Hematopoietic multipotent progenitor cell treated with erythropoietin and hydrocortisone succinate and interleukin-3 and kit ligand, for 8 days (in vitro differentiated cells): ENCODE measurements at places on chromosomes 11 and 22.

DNA sequence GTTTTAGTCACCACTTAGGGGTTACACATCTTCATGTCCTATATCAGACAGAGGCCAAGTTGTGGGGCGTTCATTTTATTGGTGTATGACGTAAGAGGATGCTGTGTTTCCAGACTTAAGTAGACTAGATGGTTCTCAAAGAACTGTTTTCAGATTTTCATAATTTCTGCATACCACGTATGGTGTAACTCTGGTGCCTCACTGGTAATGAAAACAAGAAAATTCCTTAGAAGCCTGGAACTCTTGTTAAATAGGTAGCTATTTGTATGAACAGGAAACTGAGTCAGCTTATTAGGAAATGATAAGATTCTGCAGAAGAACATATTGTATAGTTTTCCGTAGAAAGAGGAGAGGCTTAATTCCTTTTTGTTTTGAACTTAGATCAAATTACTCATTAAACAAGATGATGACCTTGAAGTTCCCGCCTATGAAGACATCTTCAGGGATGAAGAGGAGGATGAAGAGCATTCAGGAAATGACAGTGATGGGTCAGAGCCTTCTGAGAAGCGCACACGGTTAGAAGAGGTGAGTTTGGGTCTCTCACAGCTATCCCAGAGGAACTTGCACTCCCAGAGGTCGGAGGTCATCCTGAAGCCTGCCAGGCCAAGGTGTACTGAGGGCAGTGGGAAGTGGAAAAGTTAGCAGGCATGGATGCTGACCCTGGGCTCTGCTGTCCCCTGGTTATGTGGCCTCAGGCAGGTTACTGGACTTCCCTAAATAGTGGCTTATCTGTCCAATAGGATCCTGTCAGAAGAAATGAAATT lies 3.9 kb downstream of the CDC45 start:
- DNase-seq = no peak

GRCh38 chr22:28239941-28240340 lies 320.9 kb upstream of the PITPNB start:
- DNase-seq = no peak

DNA sequence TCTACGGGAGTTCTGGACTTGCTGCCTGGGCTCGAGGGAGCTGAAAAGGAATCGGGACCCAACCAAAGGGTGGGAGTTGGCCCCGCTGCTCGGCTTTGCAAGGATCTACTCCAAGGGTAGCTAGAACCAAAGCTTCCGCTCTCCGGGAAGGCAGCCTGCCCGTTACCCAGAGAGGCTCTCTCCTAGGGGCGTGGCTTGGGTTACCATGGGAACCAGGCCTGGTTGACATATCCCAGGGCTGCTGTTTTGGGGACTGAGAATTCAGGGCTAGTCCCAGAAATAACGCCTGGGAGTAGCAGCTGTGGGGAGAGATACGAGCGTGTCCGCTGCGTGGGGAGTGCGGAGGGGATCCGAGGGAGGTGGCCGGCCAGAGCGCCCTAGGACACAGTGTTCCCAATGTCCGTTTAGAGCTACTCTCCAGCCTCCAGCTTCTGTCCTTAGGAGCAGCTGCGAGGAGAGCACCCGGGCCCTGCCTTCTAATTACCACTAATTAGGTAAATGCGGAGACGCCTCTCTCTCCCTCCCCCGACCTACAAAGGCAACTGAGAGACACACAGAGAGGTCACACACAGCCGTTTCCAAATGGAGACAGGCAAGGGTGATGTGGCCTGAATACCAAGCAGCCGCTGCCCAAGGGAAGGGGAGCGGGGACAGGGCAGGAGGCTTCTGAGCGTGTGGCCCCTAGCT lies 141.6 kb upstream of the CADM1 start:
- DNase-seq = no peak

DNA sequence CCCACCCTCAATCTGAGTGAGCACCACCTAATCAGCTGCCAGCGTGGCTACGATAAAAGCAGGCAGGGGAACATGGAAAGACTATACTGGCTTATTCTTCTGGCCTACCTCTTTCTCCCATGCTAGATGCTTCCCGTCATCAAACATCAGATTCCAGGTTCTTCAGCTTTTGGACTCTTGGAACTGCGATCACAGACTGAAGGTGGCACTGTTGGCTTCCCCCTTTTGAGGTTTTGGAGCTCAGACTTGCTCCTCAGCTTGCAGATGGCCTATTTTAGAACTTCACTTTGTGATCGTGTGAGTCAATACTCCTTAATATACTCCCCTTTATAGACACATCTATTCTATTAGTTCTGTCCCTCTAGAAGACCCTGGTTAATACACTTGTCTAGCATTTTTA lies 543.7 kb upstream of the RAG2 start:
- DNase-seq = no peak

GRCh38 chr22:22712092-22712658 lies 67.8 kb downstream of the GGTLC2 start:
- peak; percentile 57 for DNase-seq

DNA sequence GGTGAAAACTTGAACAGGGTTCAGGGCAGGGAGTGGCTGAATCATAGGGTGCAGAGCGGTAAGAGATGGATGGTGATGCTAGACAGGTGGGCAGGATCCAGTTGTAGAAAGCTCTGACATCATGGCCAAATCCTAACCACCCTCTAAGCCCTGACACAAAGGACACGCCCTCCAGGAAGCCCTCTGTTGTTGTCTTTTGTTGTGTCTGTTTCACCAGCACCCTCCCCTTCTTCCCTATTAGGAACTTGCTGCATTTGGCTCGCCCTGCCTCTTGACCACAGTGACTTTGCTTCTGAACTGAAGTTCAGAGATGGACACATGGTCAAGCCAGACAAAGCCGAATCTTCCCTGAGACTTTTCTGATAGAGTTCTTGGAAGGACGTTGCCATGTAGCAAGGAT lies 14.2 kb upstream of the APOL6 start:
- DNase-seq = no peak

GRCh38 chr22:19223617-19224016 lies 45.1 kb upstream of the SLC25A1 start:
- no peak for DNase-seq

DNA sequence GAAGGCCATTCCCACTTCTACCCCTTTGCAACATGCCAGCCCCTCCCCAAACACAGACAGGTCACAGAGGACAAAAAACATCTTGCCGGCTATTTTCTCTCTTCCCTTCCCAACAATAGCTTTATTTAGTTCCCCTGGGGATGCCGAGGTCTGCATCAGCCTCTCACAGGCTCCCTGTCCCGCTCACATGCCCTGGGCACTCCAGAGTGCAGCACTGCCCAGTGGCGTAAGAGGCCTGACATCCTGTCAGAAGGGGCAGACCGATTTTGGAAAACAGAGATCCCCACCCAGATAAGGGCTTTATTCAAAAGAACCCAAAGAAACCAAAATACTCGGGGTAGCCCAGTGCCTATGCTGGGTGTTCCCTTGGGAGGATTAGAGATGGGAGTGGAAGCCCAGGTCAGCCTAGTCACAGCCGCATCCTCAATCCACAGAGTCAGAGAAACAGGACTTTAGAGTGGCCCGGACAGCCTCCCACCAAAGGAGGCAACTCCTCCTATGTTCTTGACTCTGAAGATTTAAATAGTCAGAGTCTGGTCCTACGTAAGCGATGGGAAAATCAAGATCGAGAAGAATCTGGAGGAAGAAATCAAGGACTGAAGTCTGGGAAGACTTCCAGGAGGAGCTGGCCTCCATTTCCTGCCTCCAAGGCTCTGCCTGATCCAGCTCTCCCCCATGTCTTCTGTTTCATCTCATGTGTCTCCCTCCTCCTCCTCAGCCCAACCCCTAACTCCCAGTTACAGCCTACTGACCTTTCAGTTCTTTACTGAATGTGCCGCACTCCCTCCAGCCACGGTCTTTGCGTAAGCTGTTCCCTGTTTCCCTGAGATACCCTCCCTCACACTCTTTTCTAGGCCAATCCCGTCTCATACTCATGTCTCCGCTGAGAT lies 129.3 kb downstream of the FBXO7 start:
- DNase-seq = no peak

- no peak for DNase-seq
Measured at GRCh38 chr22:37167176-37167980, 17.7 kb upstream of the IL2RB start.

GRCh38 chr11:126246636-126247035 lies 22.1 kb downstream of the SRPRA start:
- DNase-seq = no peak

DNA sequence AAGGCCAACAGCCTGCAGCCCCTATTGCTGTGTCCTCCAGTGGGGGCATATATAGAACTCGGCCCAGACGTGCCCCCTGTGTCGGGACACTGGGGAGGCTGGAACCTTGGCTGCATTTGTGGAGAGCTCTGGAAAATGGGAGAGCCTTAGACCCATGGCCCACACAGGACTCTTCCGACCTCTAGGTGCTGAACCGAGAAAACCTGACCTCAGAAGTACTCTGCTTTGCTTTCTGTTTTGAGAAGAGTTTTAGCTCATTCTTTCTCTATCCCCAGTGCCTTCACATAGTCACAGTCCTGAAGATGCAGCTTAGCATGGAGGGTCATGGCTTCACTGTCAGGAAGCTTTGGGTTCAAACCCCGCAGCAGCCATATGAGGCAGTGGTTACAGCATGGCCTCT lies 271.8 kb upstream of the B3GAT1 start:
- DNase-seq = no peak

DNA sequence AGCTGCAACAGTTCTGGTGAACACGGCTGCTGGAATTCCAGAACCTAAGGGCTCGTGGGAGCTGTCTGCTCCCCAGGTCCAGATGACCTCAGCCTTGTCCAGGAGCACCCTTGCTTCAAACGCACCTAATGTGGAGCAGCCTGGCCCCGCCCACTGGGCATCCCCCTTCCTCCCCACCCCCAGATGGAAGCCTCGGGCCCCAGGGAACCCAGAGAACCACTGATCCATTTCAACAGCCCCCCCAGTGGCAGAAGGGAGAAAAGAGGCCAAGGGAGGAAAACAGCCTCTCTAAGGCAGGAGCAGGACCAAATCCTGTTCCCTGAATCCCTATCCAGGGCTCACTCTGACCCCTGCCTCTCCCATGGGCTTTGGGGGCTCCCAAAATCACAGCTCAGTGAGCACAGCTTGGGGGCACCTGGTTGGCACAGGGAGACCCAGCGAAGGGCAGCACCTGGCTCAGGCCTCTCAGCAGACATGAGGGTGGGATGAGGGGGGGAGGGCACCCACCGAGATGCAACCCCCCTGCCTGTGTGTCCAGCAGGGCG lies 1.2 kb downstream of the CYTH4 start:
- no peak for DNase-seq

DNA sequence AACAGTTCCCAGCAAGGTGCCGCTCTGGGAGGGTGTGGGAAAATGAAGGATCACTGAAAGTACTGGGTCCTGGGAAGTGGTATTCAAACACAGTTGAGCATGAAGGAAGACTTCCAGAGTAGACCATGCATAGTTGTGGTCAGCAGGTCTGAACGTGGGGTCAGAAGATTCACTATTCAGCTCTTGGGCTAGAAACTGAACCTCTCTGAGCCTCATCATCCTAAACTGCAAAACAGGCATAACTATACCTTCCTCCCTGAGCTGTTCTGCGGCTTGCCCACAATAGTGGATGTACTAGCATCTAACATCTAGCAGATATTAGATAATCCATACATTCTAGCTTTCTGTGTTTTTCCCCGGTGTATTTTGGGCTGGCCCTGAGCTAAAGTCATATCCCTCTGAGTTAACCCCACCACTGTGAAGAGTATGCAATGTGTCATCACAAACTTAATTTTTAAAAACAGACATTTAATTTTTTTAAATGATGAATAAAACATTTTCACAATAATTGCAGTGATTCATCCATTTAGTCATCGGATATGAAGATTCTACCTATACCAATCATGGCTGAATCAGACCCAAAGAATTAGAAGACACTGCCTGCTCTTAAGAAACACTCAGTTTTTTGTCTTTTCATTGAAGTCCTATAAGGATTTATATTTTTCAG lies 179.1 kb downstream of the BLID start:
- DNase-seq = no peak

GRCh38 chr11:73200256-73200655 lies 17.8 kb upstream of the P2RY2 start:
- no peak for DNase-seq

GRCh38 chr11:17922416-17922788 lies 90.4 kb downstream of the SERGEF start:
- no peak for DNase-seq

DNA sequence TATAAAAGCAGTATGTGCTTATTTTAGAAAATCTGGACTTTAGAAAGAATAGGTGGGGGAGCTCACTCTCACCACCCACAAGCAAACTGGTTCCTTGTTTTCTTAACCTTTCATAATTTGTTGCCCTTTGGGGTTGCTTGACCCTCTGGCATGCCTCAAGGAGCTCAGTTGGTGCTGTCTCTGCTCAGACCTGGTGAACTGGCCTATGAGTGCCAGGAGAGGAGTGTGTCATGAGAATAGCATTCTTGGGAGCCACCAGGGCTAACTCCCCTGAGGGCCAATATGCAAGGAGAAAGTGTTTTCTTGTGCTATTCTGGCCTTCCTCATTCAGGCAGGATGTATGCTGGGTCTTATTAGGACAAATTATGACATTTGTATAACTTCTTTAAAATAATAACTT lies 21.0 kb upstream of the AMOTL1 start:
- no peak for DNase-seq

DNA sequence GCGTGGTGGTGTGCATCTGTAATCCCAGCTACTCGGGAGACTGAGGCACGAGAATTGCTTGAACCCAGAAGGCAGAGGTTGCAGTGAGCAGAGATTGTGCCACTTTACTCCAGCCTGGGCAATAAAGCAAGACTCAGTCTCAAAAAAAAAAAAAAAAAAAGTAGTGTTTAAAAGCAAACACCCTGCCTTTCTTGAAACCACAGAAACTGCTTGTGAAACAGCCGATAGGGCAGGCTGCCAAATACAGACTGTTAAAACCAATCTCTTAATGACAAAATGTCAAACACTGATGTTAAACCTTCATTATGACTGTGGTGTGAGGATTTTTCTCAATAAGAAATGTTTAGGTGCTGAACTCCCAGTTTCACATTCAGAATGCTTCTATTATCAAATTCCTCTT lies 27.3 kb downstream of the MARK2 start:
- peak; percentile 89 for DNase-seq

DNA sequence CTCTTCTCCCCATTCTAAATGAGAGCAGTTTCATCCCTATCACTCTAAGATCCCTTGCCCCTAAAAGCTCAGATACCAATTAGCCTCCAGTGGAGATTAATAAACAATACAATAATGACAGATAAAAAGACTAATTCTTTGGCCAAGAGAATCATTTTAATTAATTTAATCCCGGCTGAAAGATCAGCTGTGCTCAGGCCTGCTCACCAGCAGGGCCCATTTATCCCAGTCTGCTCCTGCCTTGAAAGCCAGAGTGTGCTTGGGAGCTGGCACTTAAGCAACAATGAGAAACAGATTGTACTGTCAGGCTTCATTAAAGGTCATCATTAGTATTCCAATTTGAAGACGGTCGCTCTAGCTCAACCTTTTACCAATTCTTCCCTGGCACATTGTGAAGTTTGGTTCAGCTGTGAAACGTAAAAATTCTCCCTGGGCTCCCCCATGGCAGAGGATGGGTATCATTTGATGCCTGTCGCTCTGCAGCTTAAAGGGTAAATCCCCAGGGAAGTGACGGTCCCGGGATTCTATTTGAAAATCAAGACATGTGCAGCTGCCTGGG lies 36.1 kb upstream of the HTATIP2 start:
- no peak for DNase-seq
